ENCODE measurements at places on chromosomes 11 and 22.

- DNase-seq = no peak
Measured at GRCh38 chr11:127993281-127993680, 594.1 kb downstream of the ETS1 start.

DNA sequence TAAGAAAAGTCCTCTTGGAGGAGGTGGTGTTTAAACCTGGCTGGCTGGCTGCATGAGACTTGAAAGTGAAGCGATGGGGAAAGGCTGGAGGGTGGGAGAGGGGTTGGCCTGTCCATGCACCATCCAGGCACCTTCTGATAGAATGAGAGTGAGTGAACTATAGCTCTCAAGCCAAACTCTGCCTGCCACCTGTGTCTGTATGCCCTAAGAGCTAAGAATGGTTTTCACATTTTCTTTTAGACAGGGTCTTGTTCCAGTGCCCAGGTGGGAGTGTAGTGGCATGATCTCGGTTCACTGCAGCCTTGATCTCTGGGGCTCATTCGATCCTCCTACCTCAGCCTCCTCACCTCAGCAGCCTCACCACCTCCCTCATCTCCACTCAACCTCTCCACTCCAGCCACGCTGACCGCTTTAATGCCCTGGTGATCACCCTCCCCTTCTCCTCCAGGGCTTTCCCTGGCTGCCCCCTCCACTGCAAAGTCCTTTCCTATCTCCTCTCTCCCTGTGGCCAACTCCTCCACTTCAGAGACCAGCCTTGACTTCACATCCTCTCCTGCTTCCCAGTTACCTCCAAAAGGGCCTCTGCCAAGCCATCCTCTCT is 38.3 kb upstream of the DKK3 start:
- no peak for DNase-seq

- no peak for DNase-seq
Measured at GRCh38 chr11:2748814-2749554, 49.2 kb upstream of the KCNQ1OT1 start.

DNA sequence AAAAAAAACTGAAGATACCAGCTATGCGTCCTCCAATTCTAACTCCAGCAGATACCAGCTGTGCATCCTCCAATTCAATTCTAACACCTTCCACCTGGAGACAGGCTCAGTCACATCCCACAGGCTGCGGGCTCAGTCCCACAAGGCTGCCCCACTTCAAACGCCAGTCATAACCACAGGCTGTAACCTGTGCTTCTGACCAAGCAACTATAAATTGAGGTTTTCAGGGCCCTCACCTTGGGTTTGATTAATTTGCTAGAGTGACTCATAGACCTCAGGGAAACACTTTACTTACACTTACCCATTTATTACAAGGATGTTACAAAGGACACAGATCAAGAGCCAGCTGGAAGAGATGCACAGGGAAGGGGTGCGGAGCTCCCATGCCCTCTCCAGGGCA is 32.4 kb upstream of the MSANTD2 start:
- DNase-seq = no peak

DNA sequence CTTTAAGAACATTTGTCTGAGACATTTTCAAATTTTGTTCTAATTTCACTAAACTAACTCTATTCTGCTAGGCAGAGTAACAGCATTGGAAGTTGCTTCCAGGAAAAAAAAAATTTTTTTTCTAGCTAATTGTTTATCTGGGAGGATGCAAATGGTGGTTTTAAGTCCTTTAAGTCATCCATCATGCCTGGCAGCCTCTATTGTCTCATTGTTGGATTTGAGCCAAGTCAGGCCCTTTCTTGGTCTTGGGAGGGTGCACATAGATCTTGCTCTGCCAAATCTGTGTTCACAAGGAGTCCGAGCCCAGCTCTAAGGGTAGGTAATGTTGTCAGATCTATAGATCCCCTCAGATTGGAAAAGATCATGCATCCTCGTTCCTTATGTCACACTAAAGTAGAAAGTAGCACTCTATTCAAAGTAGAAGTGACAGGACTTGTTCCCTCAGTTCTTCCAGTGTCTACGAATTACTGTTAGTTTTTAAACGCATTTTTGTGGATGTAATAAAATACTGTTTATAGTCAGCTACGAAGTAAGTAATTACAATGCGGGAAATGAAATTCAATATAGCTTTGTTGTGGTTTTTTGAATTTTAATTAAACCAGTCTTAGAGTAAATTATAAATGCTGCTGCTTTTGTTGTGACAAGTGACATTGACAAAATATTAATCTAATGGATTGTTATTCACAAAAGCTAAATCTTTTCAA is 166.0 kb upstream of the RASSF10 start:
- peak; percentile 82 for DNase-seq

DNA sequence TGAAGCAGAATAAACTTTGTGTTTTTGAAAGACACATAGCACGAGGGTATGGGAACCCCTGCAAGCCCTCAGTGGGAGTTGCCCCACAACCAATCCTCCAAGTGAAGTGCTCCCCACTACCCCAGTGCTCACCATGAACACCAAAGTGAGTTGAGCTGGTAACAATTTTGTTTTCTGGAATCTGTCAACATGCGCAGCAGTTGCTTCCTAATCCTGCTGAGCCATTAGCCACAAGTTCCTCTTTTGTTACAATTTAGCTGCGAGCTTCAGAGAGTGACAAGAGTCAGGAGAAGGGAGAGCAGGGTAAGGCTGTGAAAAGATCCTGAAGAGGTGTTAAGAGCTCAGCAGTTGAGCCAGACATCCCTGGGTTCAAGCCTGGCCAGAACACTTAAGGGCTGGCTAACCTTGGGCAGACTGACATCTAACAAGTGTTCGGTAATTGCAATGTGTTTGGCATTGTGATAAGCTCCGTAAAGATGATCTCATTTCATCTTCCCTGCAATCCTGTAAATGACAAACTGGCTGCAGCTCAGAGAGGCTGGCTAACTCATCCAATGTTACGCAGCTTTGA is 24.1 kb upstream of the ASPHD2 start:
- DNase-seq = peak; percentile 79

DNA sequence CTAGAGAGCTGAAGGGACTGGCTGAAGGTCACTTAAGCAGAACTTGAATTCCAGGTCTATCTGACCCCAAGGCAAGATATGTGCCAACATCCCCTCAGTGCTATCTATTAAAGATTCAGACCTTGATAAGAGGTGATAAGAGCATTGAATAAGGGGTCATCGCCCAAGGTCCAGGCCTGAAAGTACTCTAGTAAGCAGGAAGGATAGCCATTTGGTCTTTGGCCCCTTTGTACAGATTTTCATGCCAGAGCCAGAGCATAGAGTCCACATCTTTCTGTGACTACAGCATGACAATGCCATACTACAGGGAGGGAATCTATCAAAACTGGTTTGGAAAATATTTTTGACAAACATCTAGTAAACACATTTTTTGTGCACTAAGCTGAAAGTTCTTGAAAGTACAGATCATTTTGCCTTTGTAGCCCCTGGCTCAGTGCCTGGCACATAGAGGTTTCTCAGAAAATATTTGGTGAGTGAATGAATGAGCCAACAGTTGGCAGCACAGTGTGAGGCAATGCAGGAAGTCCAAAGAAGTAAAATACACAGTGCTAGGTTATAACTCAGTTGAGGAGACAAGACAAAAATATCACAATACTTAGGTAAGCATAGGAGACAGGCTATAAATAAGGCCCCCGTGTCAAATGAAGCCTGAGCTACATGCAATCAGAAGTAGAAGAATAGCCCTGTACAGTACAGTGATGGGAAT is 15.1 kb upstream of the RRAS2 start:
- no peak for DNase-seq

DNA sequence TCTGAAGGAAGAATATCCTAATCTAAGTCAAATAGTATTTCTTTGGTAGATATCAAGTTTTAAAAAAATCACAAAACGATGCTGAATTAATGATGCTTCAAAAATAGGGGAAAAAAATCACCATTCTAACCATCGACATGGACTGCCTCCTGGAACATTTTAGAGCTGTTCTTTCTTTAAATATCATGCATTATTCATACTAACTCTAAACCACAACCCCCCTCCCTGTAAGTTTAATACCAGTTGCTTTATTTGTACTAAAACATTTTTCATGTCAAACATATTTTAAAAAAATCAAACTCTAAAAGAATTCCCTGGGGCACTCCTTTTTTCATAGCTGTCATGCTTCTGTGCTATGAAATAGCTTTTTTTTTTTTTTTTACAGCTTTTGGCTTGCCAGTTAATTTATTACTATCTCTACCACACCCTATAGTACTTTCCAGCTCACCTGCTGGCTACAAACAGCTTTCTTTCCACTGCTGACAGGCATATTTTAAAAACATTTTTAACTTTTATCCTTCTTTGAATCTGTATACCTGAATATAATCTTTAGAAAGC is 256.9 kb downstream of the SOX6 start:
- DNase-seq = no peak

GRCh38 chr11:44110231-44110679 is 14.8 kb downstream of the EXT2 start:
- peak; percentile 82 for DNase-seq

DNA sequence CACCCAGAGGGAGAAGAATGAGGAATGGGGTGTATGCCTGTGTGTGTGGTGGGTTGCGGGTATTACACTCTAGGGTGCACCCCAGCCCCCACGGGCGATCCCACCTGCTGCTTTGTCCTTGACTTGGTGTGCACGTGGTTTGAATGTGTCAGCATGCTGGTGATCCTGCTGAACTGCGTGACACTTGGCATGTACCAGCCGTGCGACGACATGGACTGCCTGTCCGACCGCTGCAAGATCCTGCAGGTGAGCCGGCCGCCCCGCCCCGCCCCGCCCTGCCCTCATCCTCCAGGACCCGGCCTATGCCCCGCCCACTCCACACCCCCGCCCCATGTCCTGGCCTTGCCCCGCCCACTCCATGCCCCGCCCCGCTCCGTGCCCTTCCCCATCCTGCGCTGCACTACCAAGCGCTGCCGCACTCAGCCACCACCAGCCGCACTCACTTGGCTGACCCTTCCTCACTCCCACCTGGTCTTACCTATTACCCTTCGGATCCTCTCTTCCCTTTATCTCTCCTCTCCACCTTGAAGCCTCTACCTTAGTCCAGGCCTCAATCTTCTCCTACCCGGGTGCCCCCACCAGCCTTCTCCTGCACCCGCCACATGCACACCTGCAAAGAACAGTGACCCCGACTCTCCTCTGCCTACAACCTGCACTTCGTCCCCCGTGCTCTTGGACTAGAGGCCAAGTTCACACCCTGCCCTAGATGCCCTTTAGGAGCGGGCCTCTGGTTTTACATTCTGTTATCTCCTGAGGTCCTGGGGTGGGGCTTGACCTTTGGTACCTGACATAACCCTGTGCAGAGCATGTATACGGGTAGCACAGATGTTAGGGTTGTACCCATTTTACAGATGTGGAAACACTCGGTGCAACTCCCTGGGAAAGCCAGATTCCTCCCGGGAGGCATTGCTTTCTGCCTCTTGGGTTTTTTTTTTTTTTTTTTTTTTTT is 27.7 kb downstream of the CACNA1I start:
- peak; percentile 78 for DNase-seq

- no peak for DNase-seq
Measured at GRCh38 chr11:33103836-33104235, 57.4 kb downstream of the CSTF3 start.

- no peak for DNase-seq
Measured at GRCh38 chr11:95711162-95711944, 78.2 kb downstream of the FAM76B start.

GRCh38 chr11:126140926-126141280 is 70.5 kb downstream of the RPUSD4 start:
- peak; percentile 7 for DNase-seq

DNA sequence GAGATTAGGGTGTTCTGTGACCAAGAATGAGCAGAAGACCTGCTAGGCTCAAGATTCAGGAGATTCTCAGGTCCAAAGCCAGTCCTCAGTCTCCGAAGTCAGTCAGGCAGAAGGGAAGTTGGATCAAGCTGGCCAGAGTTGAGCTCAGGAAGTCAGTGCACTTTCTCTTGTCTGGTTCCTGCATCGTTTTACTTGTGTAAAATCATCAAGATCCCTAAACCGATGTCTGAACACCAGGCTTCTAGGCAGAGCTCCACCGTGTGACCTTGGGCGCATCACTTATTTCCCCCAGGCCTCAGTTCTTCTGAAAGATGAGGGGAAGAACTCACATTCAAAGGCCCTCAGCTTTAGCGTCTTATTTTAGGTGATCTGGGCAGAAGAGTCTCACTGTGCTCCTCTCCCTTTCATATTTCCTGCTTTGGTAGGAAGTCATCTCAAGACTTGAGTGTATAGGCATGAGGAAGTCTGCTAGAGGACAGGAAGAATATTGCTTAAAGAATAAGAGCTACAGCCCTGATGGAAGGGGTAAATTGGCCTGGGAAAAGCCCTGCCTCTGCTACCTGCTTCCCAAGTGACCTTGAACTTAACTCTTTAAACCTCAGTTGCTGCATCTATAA is 20.2 kb downstream of the NF2 start:
- DNase-seq = peak; percentile 18

- DNase-seq = no peak
Measured at GRCh38 chr11:62125316-62125715, 1.5 kb downstream of the INCENP start.

DNA sequence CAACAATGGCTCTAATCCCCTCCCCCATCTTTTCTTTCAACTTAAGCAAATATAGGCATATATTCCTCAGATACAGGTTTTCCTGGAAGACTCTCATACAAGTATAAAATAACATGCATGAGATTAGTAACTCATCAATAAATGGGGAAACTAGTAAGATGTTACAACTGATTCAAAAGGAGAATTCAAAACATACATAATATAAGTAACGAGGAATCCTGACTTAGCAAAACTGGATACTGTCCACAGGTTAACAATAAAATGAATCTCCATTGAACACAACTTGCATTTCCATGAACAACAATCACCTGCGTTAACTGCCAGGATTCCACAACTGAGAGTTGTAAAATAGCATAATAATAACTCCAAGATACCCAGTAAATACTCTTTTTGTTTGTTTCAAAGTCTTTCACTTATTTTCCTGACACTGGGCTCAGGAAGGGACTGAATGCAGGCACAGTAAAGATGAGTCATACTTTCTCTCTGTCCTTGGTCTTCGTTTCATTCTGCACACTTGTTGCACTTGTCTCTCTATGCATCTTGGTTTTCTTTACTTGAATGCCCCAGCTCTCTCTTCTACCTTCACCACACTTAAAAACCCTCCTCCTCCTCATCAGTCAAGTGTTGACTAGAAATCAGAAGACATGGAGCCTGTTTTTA is 8.1 kb downstream of the APIP start:
- DNase-seq = no peak

GRCh38 chr22:28874061-28874460 is 9.3 kb upstream of the ZNRF3 start:
- DNase-seq = no peak

DNA sequence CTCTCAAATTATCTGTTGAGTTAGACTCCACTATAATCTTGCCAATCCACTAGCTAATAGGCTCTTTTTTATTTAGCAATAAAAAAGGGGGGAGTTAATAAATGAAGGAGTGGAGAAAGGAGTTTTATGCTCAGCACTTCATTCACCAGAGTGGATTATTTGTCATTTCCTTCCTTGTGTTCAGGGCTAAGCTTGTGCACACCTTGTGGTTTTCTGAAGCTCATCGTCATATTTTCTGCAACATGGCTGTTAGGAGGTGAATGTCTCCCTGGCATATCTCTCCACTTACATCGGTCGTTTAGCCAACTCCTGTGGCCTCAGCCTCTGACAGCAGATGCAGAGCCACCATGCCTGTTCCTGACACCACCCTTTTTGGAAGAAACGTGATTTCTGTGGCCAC is 83.9 kb upstream of the MTNR1B start:
- no peak for DNase-seq

All from hematopoietic multipotent progenitor cell treated with erythropoietin and hydrocortisone succinate and interleukin-3 and kit ligand, for 6 days (in vitro differentiated cells).